ENCODE measurements at places on chromosomes 4 and X.

DNA sequence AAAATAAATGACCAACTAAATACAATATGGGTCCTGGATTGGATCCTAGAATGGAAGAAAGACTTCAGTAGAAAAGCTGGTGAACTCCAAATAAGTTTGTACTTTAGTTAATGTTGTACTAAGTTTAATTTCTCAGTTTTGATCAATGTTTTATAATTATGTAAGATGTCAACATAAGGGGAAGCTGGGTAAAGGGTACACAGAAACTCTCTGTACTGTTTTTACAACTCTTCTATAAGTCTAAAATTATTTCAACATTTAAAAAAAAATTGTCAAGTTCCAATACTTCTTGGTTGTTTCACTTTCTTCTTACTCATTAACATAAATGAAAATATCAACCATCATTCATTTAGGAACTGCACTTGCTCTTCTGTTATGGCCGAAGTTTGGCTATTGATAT lies 88.9 kb downstream of the NHSL2 start:
- DNase-seq, result no peak

GRCh38 chrX:24646745-24647182 lies 383 bp downstream of the PCYT1B start:
- no peak for DNase-seq

DNA sequence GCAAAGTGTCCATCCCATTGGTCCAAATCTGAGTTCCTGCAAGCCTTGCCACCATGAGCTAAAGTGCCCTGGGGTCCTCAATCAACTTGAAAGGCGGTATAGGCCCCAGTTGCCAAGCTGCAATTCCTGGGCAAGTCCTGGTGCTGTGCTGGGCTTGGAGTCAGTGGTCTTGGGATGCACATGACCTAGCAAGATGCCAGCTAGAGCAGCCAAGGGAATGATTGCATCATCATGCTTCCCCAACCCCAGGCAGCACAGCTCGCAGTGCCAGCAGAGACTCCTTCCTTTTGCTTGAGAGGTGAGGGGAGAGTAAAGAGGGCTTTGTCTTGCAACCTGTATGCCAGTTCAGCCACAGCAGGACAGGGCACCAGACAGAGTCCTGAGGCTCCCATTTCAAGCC lies 50.5 kb downstream of the KCNIP4 start:
- DNase-seq, result no peak

DNA sequence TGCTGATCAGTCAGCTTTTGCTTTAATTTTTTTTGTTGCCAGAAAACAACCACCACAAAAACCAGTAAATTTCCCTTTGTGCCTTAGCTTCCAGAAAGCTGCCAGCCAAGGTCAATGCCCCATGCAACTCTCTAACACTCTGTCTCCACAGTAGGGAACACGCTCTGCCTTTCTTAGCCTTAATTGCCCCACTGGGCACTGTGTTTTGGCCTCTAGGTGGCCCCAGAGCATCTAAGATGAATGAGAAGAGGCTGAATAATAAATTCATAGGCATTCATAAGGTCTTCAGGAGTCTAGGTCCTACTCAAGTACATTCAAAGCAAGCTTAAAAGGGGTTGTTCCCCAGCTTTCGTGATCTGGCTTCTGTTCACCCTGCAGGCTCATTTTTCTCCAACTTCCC lies 57.7 kb upstream of the PASD1 start:
- DNase-seq, result no peak

DNA sequence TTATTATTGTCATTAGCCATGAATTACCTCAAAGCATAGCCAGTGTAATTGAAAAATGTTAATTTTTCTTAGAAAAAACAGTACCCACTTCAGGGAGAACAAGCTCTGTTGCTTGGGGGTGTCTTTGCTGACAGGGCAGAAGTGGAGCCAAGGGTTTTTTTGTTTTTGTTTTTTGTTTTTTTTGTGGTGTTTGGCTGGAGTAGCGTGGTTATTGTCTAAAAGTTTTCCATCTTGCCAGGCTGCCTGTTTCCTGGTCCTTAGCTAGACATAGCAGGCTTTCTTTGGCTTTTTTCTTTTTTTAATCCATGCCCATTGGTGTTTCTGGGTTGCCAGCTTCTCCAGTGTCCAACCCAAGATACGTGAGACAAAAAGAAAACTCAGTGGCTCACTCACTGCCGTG lies 61.5 kb downstream of the CASP3 start:
- DNase-seq, result no peak
